NCI-H2107 (cell line): ENCODE measurements at places on chromosomes 7 and 10.

DNA sequence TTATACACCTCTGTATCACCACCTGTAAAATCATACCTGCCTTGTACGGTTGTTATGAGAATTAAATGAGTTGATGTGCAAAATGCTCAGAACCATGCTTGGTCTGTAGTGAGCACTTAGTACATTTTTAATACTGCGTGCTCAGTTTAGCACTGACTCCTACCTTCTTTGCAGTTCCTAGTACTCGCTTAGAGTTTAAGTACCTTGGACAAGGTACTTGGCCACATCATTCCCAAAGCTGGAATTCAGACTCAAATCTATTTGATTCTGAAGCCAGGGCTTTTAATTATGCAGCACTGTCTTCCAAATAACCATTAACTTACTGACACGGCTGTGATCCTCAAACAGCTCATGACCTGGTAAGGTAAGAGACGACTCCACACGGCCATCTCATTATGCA is 100.0 kb upstream of the AGK start:
- DNase-seq, result no peak

DNA sequence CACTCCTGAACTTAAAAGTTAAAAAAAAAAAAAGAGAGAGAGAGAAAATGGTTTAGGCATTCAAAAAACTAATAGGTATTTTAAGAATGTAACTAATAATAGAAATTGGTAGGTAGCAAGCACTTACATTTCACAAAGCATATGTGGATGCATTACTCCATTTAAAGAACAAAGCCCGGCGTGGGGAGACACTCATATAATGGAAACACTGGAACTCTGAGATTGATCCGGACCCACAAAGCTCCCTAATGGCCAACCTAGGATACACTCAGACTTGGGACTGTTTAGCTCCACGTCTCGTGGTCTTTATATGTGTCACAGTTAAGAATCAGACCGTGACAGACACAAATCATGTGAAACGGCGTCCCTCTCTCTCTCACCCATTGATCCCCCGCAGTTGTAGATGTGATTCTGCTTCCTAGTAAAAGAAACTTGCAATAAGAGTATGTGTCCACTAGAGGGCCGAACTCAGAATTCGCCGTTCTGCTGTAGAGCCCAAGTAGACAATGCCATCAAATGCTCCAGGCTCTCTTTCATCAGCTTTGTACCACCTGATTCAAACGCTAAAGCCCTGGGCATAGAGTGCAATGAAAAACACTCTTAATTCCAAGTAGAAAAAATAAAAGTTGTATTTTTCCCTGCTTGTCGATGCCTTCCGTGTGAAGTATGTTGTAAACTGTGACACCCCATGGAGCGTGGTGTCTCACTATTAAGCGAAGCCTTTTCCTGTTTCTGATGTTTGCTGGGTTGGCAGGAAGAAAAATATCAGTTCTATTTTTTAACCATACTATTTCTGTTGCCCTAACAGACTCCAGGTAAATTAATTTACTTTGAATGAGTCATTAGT is 429.0 kb upstream of the MTPN start:
- DNase-seq, result peak; percentile 18

DNA sequence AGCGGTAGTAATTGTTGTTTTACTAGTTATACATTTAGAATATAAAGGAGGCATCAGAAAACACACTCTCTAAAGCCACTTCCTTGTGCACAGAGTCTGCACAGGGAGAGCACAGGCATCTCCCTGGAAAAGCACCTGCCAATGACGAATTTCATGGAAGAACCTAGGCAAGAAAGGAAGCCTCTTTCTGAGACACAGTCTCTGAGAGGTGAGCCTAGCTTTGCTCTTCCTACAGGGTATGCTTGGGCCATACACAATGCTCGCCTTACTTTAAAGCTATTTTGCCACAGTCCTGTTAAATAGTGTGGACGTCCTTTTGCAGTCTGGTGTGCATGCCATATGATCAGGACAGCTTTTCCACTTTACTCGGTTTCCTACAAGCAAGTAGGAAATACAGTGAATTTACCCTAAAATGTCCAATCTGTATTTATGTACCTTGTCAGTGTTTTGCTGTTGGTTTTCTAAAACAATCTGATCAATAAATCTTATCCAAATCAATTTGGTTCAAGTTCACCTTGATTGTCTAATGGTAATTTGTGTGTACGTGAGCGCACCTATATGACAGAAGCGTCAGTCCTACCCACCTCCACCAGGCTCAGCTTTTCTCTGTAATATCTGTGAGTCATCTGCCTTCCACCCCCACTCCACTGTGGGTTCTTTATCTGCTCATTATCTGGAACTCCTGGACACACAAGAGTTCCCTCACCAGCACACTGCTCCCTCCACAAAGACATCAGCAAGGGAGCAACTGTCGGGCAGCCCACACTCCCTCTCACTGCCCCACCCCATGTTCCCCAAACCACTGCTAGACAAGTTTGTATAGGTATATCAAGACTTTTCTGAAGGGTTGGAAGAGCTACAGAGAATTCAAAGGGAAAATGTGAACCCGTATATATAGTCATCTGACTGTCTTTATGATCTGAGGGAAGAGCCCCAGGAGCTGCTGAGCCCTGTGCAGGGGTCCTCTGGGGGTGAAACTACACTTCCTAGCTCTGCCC is 65.2 kb downstream of the KLHDC10 start:
- no peak for DNase-seq

DNA sequence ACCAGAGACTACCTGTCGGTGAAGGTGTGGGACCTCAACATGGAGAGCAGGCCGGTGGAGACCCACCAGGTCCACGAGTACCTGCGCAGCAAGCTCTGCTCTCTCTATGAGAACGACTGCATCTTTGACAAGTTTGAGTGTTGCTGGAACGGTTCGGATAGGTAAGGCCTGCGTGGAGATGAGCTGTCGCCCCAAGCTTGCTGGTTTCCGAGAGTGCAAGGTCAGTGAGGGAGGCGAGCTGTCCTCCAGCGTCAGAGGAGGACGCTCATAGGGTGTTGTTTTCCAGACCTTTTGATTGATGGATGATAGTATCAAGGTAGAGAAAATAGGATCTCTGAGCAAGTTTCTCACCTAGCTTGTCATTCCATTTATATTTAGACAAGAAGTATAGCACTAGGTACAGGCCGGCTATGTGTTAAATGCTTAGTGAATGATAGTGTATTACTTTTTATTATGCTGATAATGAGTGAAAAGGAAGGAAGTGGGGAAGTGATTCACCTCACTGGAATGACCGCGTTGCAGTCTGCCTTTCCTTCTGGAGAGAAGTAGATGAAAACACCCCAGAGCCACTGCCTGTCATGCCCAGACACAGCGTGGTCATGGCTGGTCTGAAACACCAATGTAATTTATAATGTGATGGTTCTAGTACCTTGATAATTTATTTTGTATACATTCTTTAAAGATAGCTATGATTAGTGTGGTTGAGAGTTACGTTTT is 33.9 kb downstream of the BNIP3 start:
- DNase-seq, result no peak

GRCh38 chr7:156568258-156568657 is 72.3 kb upstream of the RNF32 start:
- no peak for DNase-seq

DNA sequence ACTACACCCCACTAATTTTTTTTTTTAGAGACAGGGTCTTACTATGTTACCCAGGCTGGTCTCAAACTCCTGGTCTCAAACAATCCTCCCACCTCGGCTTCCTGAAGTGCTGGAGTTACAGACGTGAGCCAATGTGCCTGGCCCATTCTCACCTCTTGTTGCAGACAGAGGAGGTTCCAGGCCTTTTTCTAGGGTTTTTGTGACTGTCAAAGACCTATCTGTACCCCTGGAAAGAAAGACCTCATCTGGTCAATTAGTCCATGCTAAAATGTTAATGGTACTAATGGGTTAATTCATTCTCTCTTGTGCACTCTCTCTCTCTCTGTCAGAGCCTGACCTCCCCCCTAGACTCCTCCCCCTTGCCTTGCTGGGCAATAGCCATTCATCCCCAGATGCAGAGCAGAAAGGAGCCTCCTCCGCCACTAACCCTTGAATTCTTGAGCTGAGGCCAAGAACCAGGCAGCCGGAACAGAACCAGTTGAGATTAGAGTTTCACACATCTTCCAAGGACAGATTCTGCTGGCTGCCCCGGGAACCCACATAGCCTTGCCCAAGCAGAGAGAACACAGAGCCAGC is 209.7 kb downstream of the SKIDA1 start:
- no peak for DNase-seq

GRCh38 chr10:104666106-104666505 is 25.0 kb downstream of the SORCS3 start:
- DNase-seq, result no peak

- no peak for DNase-seq
Measured at GRCh38 chr7:37081436-37081835, 357.1 kb upstream of the AOAH start.

DNA sequence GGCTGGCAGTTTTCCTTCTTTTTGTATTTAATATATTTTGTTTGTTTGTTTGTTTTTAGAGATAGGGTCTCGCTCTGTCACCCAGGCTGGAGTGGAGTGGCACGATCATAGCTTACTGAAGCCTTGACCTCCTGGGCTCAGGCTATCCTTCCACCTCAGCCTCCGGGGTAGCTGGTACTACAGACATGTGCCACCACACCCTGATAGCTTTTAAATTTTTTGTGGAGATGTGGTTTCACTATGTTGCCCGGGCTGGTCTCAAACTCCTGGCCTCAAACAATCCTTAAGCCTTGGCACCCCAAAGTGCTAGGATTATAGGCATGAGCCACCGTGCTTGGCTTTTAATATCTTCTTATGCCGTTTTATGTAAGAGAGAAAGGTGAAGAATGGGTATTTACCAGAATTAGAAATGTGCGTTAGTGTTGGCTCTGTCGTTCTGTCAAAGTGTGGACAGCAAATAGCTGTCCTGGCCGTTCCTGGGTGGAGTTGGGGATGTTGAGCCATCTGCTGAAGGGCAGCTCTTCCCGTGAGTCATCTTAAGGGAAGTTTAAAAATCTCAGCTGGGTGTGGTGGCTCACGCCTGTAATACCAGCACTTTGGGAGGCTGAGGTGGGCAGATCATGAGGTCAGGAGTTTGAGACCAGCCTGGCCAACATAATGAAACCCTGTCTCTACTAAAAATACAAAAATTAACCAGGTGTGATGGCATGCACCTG is 14.8 kb downstream of the OGDH start:
- no peak for DNase-seq

DNA sequence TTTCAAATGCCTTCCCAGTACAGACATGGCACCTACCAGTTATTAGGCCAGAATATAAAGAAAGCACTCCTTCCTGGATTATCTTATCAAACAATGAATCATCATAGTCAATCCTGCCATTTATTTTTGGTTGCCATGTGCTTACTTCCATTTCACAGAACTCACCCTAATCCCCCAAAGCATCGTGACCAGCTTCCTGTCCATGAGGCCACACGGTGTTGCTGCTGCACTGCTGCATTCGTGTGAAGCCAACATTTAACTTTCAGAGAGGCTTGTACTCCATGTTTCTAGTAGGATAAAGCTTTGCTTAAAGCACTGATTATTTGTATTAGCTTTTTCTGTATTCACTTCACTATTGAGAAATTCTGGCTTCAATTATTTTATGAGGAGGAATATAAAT is 14.4 kb downstream of the COL28A1 start:
- no peak for DNase-seq

- DNase-seq, result no peak
Measured at GRCh38 chr10:73083221-73083620, 13.4 kb downstream of the P4HA1 start.

DNA sequence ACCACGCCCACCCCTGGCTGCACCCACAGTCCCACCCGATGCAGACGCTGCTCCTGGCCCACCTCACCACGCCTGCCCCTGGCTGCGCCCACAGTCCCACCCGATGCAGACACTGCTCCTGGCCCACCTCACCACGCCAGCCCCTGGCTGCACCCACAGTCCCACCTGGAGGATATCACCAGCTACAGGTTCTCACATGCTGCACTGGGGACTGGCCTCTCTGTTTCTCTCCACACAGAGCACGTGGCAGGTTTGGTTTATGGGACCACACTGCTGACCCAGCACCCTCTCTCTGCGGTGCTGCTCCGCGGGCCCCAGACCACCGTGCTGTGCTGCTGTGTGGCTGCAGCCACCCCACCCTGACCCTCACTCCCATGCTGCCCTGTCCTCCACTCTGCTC is 120.9 kb downstream of the VIPR2 start:
- DNase-seq, result no peak

- no peak for DNase-seq
Measured at GRCh38 chr10:90148116-90148855, 446.9 kb downstream of the KIF20B start.

DNA sequence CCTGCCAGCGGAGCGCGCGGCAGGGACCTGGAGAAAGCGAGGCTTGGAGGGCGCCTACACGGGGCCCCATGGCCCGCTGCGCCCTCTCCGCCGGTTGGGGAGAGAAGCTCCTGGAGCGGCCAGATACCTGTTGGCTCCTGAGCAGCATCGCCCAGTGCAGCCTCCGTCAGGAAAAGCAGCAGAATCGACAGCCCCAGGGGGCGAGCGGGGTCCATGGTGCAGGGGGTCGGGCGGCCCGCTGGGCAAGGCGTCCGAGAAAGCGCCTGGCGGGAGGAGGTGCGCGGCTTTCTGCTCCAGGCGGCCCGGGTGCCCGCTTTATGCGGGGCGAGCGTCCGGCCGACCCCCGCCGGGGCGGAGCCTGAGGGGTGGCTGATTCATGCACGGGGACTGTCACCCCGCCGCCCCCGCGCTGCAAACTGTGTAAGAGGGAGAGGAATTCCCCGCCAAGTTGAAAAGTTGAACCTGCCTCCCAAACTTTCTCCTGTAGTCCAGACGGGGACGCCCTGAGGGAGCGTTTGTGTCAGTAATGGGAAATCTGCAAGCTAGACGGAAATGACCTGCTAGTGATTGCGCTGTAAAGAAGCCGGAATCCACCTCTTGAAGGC is at the start of gene TFPI2:
Gene TFPI2 (minus strand): TSS at position 290 of the 605 bp plus-strand sequence. CDS start 75 bp downstream, at position 215.
- DNase-seq, result no peak

- no peak for DNase-seq
Measured at GRCh38 chr7:24715171-24715570, 42.1 kb downstream of the GSDME start.

- no peak for DNase-seq
Measured at GRCh38 chr10:99329554-99330346, 594 bp downstream of the CNNM1 start.

DNA sequence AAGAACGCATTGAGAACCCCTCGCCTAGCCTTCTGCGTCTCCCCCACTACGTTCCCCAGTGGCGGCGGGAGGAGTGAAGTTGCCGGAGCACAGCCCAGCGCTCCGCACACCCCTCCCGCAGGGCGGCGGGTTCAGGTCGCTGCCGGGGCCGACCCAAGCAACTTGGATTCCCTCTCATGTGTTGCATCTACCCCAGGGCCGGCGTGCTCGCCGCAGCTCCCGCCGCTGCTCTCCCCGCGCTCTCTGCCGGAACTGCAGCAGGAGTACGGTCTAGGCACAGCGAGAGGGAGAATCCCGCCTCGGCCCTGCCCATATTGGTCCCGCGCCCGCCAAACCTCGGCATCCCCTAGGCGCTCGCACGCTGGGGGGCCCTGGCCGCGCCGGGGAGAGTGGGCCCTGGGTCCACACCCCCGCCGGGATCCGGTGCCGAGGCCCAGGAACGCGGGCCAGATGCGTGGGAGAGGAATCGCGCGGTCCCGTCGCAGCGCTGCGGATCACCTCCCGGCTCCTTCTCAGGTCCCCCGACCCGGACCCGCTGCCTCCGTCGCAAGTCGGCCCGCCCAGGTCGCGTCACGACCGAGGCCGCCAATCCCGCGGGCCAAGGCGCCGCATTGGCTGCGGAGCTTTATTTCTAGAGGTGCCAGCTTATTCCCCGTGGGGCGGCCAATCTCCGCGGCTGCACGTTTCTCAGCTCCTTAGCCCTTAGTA is 648 bp upstream of the TMEM243 start:
- DNase-seq, result peak; percentile 48
